Activated naive CD8-positive, alpha-beta T cell treated with anti-CD3 and anti-CD28 coated beads for 36 hours (primary cell): ENCODE measurements at places on chromosomes 11 and 22. TPM values are rescaled to one million over a fixed set of nuclear protein-coding genes. Genes with fewer than 3 reads are reported as not detected.

DNA sequence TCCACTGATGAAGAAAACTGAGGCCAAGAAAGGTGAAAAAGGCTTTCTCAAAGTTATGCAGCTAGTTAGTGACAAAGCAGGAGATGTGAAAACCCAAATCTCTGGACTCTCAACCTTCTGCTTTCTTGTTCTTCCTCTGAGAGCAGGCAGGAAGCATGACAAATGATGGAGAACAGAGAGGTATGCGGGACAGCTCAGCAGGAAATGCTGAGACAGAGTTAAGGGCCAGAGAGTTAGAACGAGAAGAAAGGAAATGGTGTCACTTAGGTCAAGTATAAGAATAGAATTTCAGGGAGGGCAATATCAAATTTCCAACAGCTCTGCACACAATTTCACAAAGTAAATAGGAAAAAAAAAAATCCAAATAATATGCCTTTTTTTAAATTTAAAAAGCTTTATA, 67.6 kb upstream of the ARHGAP42 start:
- DNase-seq, result no peak

GRCh38 chr11:70089631-70090030, 11.5 kb downstream of the ANO1 start:
- no peak for DNase-seq

DNA sequence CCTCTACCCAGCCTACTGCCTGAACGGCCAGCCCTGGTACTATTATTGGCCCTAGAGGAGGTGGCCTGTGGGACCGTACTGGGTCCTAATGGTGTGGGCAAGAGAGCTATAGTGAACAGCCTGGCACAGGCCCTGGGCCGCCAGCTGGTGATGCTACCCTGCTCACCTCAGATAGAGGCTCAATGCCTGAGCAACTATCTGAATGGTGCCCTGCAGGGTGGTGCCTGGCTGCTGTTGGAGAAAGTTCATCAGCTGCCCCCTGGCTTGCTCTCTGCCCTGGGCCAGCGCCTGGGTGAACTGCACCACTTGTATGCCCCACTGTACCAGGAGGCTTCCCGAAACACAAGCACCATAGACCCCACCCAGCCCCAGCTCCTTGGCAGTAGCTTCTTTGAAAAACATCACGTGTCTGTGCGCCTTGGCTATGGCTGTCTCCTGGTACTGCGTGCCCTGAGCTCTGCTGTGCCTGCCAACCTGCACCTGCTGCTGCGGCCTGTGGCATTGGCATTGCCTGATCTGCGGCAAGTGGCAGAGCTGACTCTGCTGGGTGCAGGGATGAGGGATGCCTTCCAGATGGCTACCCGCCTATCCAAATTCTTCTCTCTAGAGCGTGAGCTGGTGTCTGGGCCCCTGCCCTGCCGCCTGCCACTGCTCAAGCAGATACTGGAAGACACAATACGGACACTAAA, 49.0 kb downstream of the DNHD1 start:
- no peak for DNase-seq

DNA sequence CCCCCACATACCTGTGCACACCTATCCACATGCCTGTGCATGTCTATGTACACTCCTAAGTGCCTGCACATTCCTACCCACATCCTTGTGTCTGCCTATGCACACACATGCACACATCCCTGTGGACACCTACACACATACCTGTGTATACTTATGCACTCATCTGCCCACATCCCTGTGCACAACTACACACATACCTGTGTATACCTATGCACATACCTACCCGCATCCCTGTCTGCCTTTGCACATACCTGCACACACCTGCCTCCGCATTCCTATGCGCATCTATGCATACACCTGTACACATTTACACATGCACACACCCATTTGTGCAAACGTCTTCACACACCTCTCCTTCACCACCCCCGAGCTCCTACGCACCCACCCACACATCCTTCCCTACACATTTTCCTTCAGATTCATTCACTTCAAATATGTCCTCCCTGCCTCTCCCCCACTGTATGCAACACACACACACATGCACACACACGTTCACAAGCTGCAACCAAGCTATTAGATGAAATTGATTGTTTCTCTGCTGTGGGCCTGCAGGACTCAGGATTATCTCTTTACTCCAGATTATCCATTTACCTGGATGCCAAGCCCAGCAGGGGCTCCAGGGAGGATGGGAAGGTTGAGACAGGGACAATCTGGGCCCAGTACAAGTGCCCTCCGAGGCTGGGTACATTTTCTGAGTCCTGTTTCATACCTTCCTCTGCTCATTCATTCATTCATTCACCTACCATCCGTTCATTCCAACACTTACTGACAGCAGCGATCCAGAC, 53.2 kb downstream of the TSPAN18 start:
- no peak for DNase-seq

GRCh38 chr11:70207531-70208131, 4.5 kb downstream of the FADD start:
- no peak for DNase-seq

Gene OR8J1
- total RNA-seq, result not detected

Gene GTSE1
- total RNA-seq, result 42.0 TPM

Gene SYCE3
- total RNA-seq, result 1.3 TPM
